Omental fat pad (tissue), 4 donors: ENCODE measurements at places on chromosomes 2 and 18. TPM values are rescaled to one million over a fixed set of nuclear protein-coding genes. Genes with fewer than 3 reads are reported as not detected.
A peak's percentile ranks its signal among the peaks of the same experiment; 100 is the strongest.

Gene CXCR2
- 0.60 TPM for total RNA-seq

Gene TUBA4B
- total RNA-seq, result not detected

Gene OR6B2
- total RNA-seq, result not detected

- DNase-seq, result no peak
Observed at GRCh38 chr2:190031969-190032618, 30.4 kb downstream of the MSTN start.

DNA sequence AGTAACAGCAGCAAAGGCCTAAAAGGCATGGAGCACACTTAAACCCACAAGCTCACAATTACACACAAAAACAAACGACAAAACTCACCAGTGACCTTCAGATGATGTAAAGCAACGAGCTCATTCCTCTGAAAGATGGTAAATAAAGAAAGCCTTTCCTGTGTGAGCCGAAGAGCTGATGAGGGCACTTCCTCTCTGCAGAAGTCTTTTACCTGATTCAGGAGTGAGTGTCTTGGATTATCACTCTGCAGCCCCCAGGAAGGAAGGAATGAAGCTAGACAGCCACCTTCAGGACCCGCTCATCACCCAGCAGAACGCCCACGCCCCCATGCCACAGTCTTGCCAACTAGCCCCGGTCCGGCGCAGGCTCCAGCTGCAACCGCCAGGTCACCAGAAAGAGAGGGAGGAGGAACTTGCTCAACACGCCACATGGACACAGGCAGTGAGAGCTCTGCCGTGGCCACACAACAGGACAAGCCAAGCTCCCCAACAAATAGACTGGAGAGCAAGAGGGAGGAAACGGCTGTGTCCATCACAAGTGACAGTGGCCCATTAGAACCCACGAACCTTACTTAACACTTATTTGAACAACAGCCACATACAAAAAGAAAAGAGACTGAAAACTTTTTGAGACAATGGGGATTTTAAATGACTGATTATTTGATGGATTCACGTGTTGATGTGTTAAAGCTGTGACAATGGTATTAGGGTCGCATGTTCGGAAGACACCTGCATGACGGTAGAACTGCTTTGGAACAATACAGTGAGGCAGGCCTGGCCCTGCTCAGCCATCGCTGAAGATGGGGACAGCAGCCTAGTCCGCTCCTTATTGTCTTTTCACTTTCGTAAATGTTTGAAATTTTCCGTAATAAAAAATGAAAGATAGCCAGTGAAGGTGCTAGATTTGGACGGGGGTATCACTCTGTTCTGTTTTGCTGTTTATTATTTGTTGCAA, 127.3 kb downstream of the HDAC4 start:
- peak; percentile 21 for DNase-seq

- no peak for DNase-seq
Observed at GRCh38 chr18:65749841-65750240, 971 bp upstream of the CDH7 start.

GRCh38 chr2:7012141-7012764, 95.0 kb downstream of the RNF144A start:
- DNase-seq, result no peak

GRCh38 chr2:38549071-38549704, 53.5 kb downstream of the HNRNPLL start:
- no peak for DNase-seq

DNA sequence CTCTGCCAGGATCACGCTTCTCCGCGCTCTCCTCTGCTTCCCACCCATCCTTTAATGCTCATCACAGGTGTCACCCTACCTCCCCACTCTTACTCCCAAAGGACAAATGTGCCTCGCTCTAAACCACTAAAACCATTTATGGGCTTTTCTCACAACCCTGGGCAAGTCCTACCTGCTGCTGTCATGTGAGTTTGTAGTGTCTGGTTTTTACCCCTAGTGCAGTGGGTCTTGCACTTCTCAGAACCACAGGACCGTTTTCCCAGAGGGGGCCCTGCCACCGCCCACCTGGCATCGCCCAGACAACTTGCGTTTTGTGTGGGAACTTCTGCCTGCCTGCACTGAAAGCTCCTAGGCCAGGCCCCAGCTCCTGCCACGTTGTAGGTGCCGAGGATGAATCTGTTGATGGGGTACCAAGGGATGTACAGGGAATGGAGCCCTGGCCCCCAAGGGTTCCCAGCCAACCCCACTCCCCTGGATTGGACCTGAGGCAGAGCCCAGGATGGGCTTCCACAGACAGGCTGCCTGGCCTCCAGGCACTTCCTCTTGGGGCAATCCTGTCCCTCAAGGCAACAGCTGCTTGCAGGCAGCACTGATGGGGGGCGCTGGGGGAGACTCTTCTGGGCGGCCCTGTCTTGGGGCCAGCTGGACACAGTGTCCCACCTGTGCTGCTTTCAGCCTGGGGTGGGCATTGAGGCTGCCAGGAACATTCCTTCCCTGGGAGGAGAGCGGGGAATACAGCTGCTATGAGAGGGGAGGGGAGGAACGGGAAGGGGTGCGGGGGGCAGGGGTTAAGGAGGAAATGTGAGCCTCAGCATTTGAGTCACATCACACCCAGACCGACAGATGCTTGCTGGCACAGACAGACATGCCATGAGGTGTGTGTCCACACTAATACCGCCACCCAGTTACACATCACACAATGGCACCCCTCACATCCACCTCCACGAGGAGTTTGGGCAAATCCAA, 176.3 kb downstream of the ZFP36L2 start:
- DNase-seq, result no peak

GRCh38 chr2:113201496-113202304, 27.9 kb downstream of the PSD4 start:
- DNase-seq, result no peak
